Left ventricle myocardium inferior (tissue), 1 donor: ENCODE measurements at places on chromosomes 4 and X. TPM values are rescaled to one million over a fixed set of nuclear protein-coding genes. Genes with fewer than 3 reads are reported as not detected.

ADGRG4 gene
- not detected for total RNA-seq

CFAP47 gene
- not detected for total RNA-seq

SLC16A2 gene
- 6.1 TPM for total RNA-seq

GRCh38 chr4:182448281-182449151 lies 205.3 kb downstream of the TENM3 start:
- DNase-seq, result peak; percentile 92

- peak; percentile 44 for DNase-seq
Observed at GRCh38 chr4:39698424-39699009, 581 bp downstream of the UBE2K start.

FGA gene
- total RNA-seq, result not detected
